ENCODE measurements at places on chromosomes 4 and X.
A peak's percentile ranks its signal among the peaks of the same experiment; 100 is the strongest.

DNA sequence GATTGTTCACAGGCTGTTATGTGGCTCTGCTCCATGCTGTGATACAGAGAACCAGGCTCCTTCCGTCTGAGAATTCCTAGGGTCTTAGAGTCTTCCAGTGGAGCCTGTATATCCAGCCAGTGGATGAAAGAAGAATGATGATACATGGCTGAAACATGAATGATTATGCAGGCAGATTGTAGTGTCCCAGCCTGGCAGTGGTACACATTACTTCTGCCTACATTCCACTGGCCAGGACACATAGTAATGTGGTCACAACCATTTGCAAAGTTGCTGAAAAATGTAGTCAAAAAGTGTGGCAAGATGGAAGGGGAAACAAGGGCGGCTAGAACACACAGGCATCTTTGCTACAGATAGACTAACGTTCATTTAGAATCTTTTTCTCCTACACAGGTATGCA is 4.5 kb upstream of the GBA3 start:
- no peaks in the 10 kb centered on the region for H3K36me3 ChIP-seq
- peaks cover 4% of the 10 kb centered on the region for H3K27me3 ChIP-seq
- H3K4me1 ChIP-seq, result no peaks in the 10 kb centered on the region
- DNase-seq, result no peak
- no peak overlapping the region for H3K4me3 ChIP-seq

GRCh38 chrX:133402830-133403625 is 12.3 kb downstream of the GPC4 start:
- H3K4me3 ChIP-seq, result no peak overlapping the region
- peaks cover 12% of the 10 kb centered on the region for H3K4me1 ChIP-seq
- no peaks in the 10 kb centered on the region for H3K27me3 ChIP-seq
- H3K36me3 ChIP-seq, result no peaks in the 10 kb centered on the region
- peak overlapping the region; percentile 82 for H3K27ac ChIP-seq

- no peaks in the 10 kb centered on the region for H3K27me3 ChIP-seq
- no peak for DNase-seq
- no peak overlapping the region for H3K27ac ChIP-seq
- no peak overlapping the region for H3K4me3 ChIP-seq
- H3K4me1 ChIP-seq, result no peaks in the 10 kb centered on the region
Measured at GRCh38 chr4:2552806-2553205, 16.4 kb downstream of the FAM193A start.

DNA sequence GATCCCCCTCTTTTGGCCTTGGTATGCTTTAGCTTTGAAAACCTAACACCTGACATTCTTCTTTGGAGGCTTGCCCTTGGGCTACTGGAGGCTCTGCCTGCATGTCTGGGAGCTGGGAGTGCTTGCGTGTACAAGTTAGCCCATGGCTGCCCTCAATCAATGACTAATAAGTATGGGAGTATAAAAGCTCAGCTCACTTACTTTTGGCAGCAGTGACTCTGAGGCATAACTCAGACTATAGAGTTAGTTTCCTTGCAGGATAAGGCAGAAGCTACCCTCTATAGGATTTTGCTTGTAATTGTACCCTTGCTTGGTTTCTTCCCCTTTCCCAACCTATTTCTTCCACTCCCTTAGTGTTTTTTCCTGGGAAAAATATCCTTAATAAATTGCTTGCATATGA is 247.9 kb downstream of the PPP1R2C start:
- H3K4me1 ChIP-seq, result no peaks in the 10 kb centered on the region
- no peak overlapping the region for H3K27ac ChIP-seq
- no peak for DNase-seq
- H3K36me3 ChIP-seq, result no peaks in the 10 kb centered on the region

DNA sequence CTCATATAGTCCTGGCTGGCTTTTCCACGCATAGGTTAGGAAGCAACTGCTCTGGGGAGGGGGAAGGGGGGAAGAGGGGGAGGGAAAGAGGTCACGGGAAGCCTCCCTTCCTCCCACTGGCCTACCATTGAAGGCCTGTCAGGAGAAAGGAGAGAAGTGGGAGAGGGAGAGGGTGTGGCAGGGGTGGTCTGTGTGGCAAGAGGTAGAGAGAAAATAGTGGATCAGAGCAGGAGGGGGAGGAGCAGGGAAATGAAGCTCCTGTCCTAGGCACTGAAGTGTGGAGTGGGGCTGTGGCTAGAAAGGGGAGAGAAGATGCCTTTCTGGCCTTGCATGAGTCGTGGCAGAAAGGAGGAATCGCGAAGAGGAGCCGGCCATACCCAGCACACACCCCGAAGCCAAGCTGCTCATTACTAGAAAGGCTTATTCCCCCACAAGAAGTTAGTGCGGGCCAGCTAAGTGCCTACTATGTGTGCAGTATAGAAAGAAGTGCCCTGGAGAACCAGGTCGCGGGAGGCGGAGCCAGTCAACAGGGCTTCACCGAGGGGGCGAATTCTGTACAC is 1.1 kb upstream of the TMEM164 start:
- no peaks in the 10 kb centered on the region for H3K27me3 ChIP-seq
- peaks cover 6% of the 10 kb centered on the region for H3K36me3 ChIP-seq
- DNase-seq, result no peak
- peak overlapping the region; percentile 80 for H3K27ac ChIP-seq
- H3K4me3 ChIP-seq, result peak overlapping the region; percentile 80

- no peaks in the 10 kb centered on the region for H3K4me1 ChIP-seq
- H3K27ac ChIP-seq, result no peak overlapping the region
- H3K4me3 ChIP-seq, result no peak overlapping the region
- no peaks in the 10 kb centered on the region for H3K36me3 ChIP-seq
Measured at GRCh38 chrX:16914058-16914457, 32.4 kb upstream of the REPS2 start.

DNA sequence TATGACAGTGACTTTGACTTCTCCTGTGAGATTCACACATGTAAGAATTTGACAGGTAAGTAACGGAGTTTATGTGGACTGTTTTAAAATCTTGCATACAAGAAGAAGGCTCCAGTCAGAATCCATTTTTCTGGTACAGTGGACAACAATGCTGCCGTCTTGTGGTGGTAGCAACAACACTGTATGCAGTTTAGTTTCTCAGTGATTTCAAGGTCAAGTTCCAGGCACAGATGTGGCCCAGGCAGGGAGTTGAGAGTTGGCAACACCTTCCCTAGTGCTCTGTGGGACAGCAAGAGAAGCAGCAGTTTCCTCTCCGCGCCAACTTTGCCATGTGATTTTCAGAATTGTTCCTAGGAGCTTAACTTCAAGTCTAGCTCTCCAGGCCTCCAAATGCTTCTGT is 56.0 kb upstream of the STPG2 start:
- no peak for DNase-seq
- no peaks in the 10 kb centered on the region for H3K36me3 ChIP-seq
- H3K4me3 ChIP-seq, result no peak overlapping the region
- no peak overlapping the region for H3K27ac ChIP-seq
- H3K4me1 ChIP-seq, result peaks cover 11% of the 10 kb centered on the region
- H3K27me3 ChIP-seq, result no peaks in the 10 kb centered on the region

GRCh38 chr4:41408859-41409593 is 128.9 kb upstream of the LIMCH1 start:
- H3K27me3 ChIP-seq, result no peaks in the 10 kb centered on the region
- H3K27ac ChIP-seq, result no peak overlapping the region
- no peaks in the 10 kb centered on the region for H3K36me3 ChIP-seq
- H3K4me3 ChIP-seq, result no peak overlapping the region
- H3K4me1 ChIP-seq, result peaks cover 2% of the 10 kb centered on the region
- DNase-seq, result no peak

- H3K36me3 ChIP-seq, result no peaks in the 10 kb centered on the region
- H3K4me1 ChIP-seq, result no peaks in the 10 kb centered on the region
- H3K27me3 ChIP-seq, result no peaks in the 10 kb centered on the region
- H3K27ac ChIP-seq, result no peak overlapping the region
- no peak for DNase-seq
- H3K4me3 ChIP-seq, result no peak overlapping the region
Measured at GRCh38 chr4:161577579-161578301, 586.1 kb downstream of the FSTL5 start.

- no peak for DNase-seq
- peaks cover 4% of the 10 kb centered on the region for H3K27me3 ChIP-seq
- no peaks in the 10 kb centered on the region for H3K36me3 ChIP-seq
- no peak overlapping the region for H3K27ac ChIP-seq
Measured at GRCh38 chrX:68421636-68422035, 11.7 kb downstream of the OPHN1 start.

DNA sequence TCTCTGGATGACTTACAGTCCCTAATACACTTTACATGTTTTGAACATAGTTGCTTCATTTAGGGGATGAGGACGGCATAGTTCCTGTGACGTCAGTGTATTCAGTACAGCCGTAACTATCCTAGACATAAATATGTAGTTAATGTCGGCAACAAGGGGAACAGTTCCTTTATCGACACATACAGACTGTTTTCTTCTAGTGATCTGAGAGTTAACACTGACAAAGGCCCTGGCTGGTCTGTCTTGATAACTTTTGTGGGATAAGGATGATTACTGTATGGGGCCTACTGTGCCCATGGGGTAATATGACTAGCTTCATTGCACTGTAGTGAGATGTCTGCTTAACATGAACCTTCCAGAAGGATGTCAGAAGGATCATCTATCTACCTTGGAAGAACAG is 131.2 kb downstream of the ZNF518B start:
- H3K27me3 ChIP-seq, result peaks cover 4% of the 10 kb centered on the region
- no peak overlapping the region for H3K27ac ChIP-seq
- H3K36me3 ChIP-seq, result no peaks in the 10 kb centered on the region
- no peak for DNase-seq
- H3K4me1 ChIP-seq, result no peaks in the 10 kb centered on the region

- H3K4me3 ChIP-seq, result no peak overlapping the region
- H3K36me3 ChIP-seq, result no peaks in the 10 kb centered on the region
- no peak for DNase-seq
Measured at GRCh38 chr4:104719539-104720230, 225.0 kb upstream of the CXXC4 start.

GRCh38 chrX:14010566-14010965 is 19.1 kb downstream of the GEMIN8 start:
- no peaks in the 10 kb centered on the region for H3K27me3 ChIP-seq
- peaks cover 18% of the 10 kb centered on the region for H3K36me3 ChIP-seq
- no peak for DNase-seq
- H3K4me1 ChIP-seq, result no peaks in the 10 kb centered on the region
- H3K27ac ChIP-seq, result no peak overlapping the region

DNA sequence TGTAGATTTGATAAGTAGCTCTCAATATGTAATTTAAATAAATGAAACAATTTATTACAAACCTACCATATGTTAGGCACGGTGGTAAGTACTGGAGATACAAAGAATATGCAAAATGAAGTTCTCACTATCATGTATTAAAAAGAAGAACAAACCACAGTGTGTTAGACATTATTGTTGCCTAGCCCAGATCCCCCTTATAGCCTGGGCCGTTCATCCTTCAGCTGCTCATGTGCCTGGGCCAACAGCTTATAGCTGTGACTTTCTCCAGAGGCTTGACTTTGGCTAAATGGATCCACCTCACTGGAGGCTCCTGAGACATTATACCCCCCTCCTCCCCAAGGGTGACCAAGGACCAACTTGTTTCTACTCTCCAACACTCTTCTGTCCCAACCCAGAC is 29.8 kb upstream of the CCNG2 start:
- no peak overlapping the region for H3K4me3 ChIP-seq
- H3K27me3 ChIP-seq, result peaks cover 3% of the 10 kb centered on the region
- peaks cover 5% of the 10 kb centered on the region for H3K4me1 ChIP-seq
- DNase-seq, result no peak

DNA sequence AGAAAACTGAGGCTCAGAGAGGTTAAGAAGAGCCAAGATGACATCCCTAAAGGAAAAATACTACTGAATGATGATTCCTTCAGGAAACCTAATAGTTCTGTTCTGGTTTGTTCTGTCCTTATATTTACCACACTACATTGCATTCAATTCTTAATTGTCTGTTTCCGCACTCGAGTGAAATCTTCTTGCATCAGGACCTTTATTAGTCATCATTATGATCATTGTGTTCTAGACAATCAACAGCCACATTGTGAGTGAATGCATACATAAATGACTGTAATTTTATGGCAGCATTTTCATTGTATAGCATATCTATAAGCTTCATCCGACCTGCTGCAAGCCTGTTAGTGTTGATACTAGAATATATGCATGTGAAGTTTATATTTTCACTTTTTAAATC is 156.7 kb upstream of the FAM241A start:
- H3K27ac ChIP-seq, result no peak overlapping the region
- H3K36me3 ChIP-seq, result no peaks in the 10 kb centered on the region
- no peak for DNase-seq

DNA sequence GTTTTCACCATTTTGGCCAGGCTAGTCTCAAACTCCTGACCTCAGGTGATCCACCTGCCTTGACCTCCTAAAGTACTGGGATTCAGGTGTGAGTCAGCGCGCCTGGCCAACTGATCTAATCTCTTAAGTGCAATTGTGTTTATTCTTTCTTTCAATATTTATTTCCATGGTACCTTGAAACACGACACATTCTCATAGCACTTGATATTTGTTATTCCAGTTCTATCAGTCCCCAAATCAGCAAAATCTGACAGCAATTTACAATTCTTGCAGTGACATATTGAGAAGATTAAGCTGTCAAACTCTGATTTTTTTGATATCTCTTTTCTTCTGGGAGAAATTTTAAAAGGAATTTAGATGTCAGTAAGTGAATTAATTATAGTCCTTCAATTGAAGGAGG is 218.1 kb upstream of the FAT4 start:
- H3K27me3 ChIP-seq, result no peaks in the 10 kb centered on the region
- H3K4me3 ChIP-seq, result no peak overlapping the region
- no peak overlapping the region for H3K27ac ChIP-seq
- no peak for DNase-seq
- H3K36me3 ChIP-seq, result no peaks in the 10 kb centered on the region
- no peaks in the 10 kb centered on the region for H3K4me1 ChIP-seq

DNA sequence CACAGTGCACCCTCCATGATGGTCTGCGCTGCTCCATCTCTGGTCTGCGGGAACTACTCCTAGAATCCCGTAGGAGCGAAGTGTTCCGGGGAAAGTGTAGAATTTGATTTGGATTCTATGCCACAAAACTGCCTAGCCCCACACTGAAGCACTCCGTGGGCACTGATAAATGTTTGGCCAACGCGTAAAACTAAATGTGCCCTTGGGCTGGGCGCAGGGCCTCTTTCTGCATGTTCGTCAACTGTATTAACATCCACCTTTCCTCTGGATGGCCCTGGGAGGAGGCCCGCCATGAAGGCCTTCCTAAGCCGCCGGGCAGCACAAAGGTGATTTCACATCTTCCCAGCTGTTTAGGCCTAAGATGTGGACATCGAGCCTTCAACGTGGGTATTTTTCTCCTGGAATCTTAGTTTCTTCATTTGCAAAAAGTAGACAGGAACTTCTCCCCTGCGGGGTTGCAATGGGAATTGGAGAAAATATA is 2.6 kb downstream of the MSX1 start:
- H3K4me1 ChIP-seq, result peaks cover 20% of the 10 kb centered on the region
- H3K4me3 ChIP-seq, result no peak overlapping the region
- no peak for DNase-seq
- H3K36me3 ChIP-seq, result peaks cover 9% of the 10 kb centered on the region
- no peak overlapping the region for H3K27ac ChIP-seq

- H3K27ac ChIP-seq, result no peak overlapping the region
- H3K4me1 ChIP-seq, result no peaks in the 10 kb centered on the region
- no peaks in the 10 kb centered on the region for H3K36me3 ChIP-seq
- DNase-seq, result no peak
Measured at GRCh38 chr4:95998311-95998710, 158.4 kb downstream of the PDHA2 start.

GRCh38 chr4:153082322-153083301 is 121.6 kb upstream of the TRIM2 start:
- H3K36me3 ChIP-seq, result no peaks in the 10 kb centered on the region
- peaks cover 57% of the 10 kb centered on the region for H3K4me1 ChIP-seq
- H3K27me3 ChIP-seq, result peaks cover 57% of the 10 kb centered on the region
- H3K4me3 ChIP-seq, result no peak overlapping the region

- no peak overlapping the region for H3K27ac ChIP-seq
- peaks cover 11% of the 10 kb centered on the region for H3K27me3 ChIP-seq
- no peaks in the 10 kb centered on the region for H3K4me1 ChIP-seq
- H3K4me3 ChIP-seq, result no peak overlapping the region
- DNase-seq, result no peak
- H3K36me3 ChIP-seq, result no peaks in the 10 kb centered on the region
Measured at GRCh38 chr4:170008371-170008770, 17.8 kb downstream of the MFAP3L start.
